ENCODE measurements at places on chromosomes 5 and 9.

DNA sequence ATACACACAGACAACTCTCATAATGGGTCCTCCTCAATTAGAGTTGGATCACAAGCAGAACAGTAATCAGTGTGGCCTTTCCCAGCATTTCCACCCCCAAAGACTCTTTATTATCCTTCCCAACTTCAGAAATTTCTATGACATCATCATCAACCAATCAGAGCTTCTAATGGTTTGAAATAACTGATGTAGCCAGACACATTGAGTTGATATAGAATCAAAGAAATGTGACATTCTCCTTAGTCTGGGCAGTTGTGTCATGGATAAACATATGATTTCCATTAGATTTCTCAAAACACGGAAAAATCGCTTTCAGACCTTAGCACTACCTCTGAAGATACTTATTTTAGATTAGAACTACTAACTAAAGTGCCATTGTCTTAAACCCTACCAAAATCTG is 75.7 kb upstream of the NFIB start:
- no peak for DNase-seq

- DNase-seq = no peak
Measured at GRCh38 chr9:125745682-125746016, 1.5 kb upstream of the PBX3 start.

GRCh38 chr5:132692632-132692967 is 18.8 kb downstream of the IL4 start:
- DNase-seq = no peak

- no peak for DNase-seq
Measured at GRCh38 chr5:157669701-157670097, 1.6 kb upstream of the C5orf52 start.

DNA sequence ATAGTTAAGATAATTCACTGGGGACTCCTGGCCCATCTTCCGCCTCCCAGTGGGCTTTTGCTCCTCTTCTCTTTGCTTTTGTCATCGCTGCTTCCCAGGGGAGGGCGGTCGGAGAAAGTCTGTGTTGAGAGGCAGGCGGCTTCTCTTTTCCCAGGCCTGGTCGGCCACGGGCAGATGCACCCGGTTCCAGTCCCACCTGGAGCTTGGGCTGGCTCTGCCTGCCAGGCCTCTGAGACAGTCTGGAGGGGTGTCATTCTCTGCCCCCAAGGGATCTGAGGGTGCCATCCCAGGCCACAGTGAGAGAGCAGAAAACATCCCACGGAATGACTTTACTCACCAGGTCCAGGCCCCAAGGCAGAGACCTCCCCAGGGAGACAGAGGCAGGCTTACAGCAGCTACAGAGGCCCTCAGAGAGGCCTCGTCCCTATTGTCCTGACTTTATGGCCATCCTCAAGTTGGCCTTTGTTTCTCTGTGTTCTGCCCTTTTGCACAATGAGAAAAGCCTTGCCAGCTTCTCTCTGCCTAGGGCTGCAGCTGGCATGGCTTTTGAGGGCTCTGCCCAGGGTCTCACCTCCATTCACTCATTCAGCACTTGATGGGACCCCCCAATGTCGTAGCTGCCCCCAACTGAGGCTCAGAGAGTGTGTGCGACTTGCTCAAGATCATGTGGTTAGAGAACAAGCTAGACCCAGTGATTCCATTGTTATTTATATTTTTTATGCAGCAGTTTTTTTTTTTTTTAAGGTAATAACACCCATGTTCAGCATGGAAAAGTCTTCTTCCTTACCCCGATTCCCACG is 44.2 kb upstream of the BOD1 start:
- no peak for DNase-seq

DNA sequence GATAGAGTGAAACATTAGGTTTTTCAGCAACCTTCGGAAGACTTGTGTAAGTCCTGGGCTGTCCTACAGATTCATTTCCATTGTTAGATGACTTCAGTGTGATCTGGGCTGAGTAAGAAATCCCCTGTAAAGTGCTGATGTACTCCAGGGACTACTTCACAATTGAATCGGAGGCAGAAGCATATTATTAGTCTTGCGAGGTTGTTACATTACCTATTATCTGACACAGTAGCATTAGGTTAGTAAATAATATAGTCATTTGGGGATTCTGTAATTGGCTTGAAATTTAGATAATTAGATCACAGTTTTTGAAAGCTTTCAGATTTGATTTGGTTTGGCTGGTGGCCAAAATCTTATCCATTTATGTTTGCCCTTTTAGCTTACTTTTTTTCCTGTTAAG is 62.4 kb downstream of the DMRT1 start:
- no peak for DNase-seq
